ENCODE measurements at places on chromosomes 6 and 20. TPM values are rescaled to one million over a fixed set of nuclear protein-coding genes. Genes with fewer than 3 reads are reported as not detected.

SRMS gene
- not detected for total RNA-seq

BCAS1 gene
- total RNA-seq, result under 0.01 TPM

POM121L2 gene
- not detected for total RNA-seq

HSPA12B gene
- under 0.01 TPM for total RNA-seq

FAM217A gene
- not detected for total RNA-seq

ZBTB2 gene
- 8.7 TPM for total RNA-seq

CLPSL2 gene
- not detected for total RNA-seq

MEI4 gene
- total RNA-seq, result not detected

SLC17A1 gene
- total RNA-seq, result not detected

IL20RA gene
- 0.43 TPM for total RNA-seq

CNR1 gene
- total RNA-seq, result not detected

SEC63 gene
- total RNA-seq, result 32.9 TPM

PACRG gene
- total RNA-seq, result 0.97 TPM

PAX1 gene
- total RNA-seq, result not detected

OR12D3 gene
- total RNA-seq, result not detected

SLC35B3 gene
- total RNA-seq, result 29.8 TPM

CD164 gene
- 167 TPM for total RNA-seq

FOXF2 gene
- not detected for total RNA-seq

ARFGEF2 gene
- total RNA-seq, result 47.5 TPM

POPDC3 gene
- total RNA-seq, result 19.4 TPM

ERVFRD-1 gene
- total RNA-seq, result not detected

NRSN1 gene
- not detected for total RNA-seq

SLC16A10 gene
- total RNA-seq, result not detected

MUC22 gene
- not detected for total RNA-seq

C20orf202 gene
- not detected for total RNA-seq

HTR1B gene
- 8.2 TPM for total RNA-seq

ZNF391 gene
- total RNA-seq, result 0.32 TPM

PI16 gene
- total RNA-seq, result under 0.01 TPM

HINT3 gene
- 23.3 TPM for total RNA-seq

ZBP1 gene
- not detected for total RNA-seq

PLEKHG1 gene
- 1.7 TPM for total RNA-seq

SOX4 gene
- total RNA-seq, result 33.2 TPM

SPTLC3 gene
- 0.97 TPM for total RNA-seq

CASP8AP2 gene
- total RNA-seq, result 11.9 TPM

PRL gene
- not detected for total RNA-seq

BPIFA1 gene
- total RNA-seq, result not detected

CCM2L gene
- total RNA-seq, result not detected

PPP1R14C gene
- total RNA-seq, result not detected

FGD2 gene
- not detected for total RNA-seq

PGBD1 gene
- total RNA-seq, result 6.8 TPM

HDGFL1 gene
- not detected for total RNA-seq

C6orf52 gene
- not detected for total RNA-seq

ELOVL2 gene
- total RNA-seq, result 1.6 TPM

ENPP1 gene
- total RNA-seq, result 6.0 TPM

NHLRC1 gene
- total RNA-seq, result 1.7 TPM

TTLL9 gene
- total RNA-seq, result not detected

HLA-DRA gene
- total RNA-seq, result not detected

ADGRF1 gene
- under 0.01 TPM for total RNA-seq

RAE1 gene
- total RNA-seq, result 26.7 TPM

VSTM2L gene
- 0.32 TPM for total RNA-seq

OLIG3 gene
- not detected for total RNA-seq

CYP21A2 gene
- total RNA-seq, result under 0.01 TPM

Measured in fibroblast of villous mesenchyme (primary cell).